Left renal pelvis (tissue), 4 donors: ENCODE measurements at places on chromosomes 5 and 9. TPM values are rescaled to one million over a fixed set of nuclear protein-coding genes. Genes with fewer than 3 reads are reported as not detected.

DNA sequence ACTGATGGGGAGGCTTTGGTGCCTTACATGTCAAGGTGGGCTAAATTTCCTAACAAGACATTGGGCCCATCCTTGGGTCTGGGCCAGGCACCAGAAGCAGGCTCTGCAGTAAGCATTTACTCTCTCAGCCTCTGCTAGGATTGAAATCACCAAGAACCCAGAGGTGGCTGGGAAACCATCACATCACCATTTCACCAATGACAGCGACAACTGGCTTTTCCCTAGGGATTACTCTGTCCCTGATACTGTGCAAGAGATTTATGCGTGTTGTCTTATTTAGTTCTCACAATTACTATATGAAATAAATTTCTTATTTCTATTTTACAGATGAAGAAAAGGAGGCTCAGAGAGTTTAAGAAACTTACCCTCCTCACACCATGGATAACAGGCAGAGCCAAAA is 342.2 kb downstream of the ARHGEF28 start:
- no peak for DNase-seq

GRCh38 chr9:137007108-137007815 is 10.9 kb upstream of the CLIC3 start:
- no peak for DNase-seq

GRCh38 chr9:132806306-132806705 is 71.8 kb downstream of the AK8 start:
- DNase-seq = no peak

DNA sequence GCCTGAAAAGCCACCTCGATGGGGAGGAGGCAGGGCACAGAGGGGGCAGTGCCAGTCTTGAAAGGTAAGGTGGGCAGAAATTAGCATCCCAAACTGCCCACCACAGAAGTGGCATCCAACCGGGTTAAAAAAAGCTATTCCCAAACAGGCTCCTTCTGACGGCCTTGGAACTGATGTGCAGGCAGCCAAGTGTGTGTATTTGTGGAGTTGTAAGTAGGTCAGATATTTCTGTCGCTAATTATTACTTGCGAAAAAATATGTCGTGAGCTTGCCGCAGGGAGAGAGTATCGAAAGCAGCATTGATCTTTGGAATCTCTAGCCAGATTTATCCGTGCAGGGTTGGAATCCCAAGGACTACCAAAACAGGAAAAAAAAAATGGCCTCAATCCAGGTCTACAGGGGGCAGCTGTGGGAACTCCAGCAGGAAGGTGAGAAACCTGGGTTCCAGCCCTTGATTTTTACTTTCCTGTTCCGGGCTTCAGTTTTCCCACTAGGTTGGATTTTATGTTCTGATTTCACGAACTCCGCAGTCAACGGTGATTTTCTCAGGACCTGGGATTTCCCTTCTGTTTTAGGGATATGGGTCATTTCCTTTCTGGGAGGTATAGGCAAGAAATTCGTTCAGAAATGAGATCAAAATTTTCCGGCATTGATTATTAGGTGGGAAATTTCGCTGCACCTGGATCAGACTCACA is 200.8 kb downstream of the RGS3 start:
- no peak for DNase-seq

DNA sequence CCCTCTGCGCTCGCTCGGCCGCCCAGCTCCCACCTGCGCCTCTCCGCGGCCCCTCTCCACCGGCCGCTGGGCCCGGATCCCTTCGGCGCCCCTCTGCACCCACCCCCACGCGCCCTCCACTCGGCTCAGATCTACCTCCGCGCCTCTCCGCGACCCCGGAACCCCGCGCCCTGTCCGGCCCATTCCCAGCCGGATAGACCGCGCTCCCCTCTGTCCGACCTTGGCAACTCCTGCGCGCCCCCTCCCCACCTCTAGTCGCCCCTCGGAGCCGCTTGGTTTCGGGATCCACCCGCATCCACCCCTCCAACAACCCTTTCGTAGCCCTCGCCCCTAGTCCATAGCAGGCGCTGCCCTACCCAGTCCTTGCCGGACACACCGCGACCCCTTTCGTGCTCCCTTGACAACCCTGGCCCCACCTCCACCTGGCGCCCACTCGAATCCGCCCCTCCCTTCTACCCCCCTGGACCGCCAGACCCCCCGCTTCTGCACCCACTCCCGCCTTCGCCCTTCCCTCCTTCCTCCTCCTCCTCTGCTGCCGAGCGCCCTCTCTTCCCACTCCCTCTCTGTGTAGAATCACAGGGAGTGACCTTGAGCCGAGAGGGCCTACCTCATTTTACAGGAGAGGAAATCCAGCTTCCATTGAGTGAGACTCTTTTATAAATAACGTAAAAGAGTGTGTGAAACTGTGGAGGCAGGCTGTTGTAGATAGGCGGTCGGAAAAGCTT is 525 bp upstream of the AK3 start:
- DNase-seq = peak; percentile 17

DNA sequence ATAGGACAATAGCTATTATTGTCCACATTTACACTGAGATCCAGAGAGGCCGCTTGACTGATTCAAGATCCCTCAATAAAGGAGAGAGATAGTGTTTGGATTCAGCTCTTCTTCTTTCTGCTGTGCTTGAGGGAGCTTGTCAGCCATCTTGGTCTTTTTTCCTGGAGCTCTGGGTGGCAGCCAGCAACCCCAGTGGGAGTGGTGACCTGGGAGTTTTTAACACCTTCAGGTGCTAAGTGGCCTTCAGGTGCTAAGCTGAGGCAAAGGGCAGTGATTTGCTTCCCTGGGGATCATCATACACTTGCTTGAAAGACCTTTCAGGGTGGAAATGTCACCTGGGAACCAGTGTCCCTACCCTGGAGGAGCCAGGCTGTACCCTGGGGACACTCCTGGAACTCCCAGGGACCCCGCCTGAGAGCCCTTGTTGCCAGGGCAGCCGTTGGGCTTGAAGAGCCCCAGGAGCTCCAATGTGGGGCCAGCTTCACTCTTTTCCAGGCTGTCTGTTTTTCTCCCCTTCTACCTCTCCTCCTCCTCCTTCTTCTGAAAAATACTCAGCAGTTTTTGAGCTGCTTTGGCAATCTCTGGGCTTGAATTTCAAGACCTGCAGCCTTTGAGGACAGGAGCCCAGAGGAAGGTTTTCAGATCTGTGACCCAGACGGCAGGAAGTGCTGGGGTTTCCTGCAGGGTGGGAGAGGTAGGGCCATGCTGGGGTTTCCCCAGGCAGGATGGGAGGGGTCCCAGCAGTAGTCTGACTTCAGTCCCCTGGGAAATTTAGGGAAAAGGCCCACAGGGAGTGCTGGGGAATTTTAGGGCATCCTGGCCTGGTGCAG is 59.7 kb downstream of the FGF18 start:
- no peak for DNase-seq

- no peak for DNase-seq
Observed at GRCh38 chr5:107431536-107431935, 239.2 kb downstream of the EFNA5 start.

DNA sequence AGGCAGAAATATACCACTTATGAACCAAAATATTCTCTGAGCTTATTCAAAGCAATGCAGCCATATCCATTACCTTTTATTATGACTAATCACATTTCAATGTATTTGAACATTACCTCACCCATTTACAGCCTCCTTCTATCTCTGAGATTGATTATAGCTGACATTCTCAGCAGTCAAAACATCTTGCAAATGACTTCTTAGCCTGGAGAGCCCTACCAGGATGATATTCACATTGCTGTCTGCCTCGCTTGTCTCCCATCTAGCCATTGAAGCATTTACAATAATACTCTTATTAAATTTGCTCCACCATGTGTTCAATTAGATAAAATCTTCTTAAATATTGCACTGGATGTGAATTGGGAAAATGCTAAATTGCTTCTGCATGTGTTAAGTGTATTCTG is 1879.9 kb upstream of the ACO1 start:
- DNase-seq = no peak

- no peak for DNase-seq
Observed at GRCh38 chr9:421896-422295, 207.2 kb downstream of the DOCK8 start.

DNA sequence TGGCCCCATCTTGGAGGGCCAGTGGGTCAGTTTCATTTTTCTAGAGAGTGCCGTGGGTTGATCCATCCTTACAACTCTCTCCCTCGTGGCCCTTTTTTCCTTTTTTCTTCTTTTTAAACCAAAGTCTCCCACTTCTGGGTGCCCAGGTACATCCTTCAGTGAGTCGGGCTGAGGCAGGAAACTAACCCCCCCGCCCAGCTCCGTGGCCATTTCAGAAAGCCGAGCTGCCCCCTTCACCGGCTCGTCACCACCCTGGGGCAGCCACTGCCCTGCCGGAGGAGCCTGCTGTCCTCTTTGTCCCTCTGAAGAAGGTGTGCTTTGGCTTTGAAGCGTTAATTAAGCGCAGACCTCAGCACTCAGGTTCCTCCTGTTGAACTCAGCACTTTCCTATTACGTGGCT is 5.2 kb downstream of the CFAP77 start:
- no peak for DNase-seq

- no peak for DNase-seq
Observed at GRCh38 chr9:73531658-73532057, 380.0 kb downstream of the ANXA1 start.

GRCh38 chr5:108046955-108047670 is 334.8 kb downstream of the FBXL17 start:
- DNase-seq = no peak

GRCh38 chr5:102231693-102232619 is 64.1 kb downstream of the SLCO4C1 start:
- DNase-seq = no peak

DNA sequence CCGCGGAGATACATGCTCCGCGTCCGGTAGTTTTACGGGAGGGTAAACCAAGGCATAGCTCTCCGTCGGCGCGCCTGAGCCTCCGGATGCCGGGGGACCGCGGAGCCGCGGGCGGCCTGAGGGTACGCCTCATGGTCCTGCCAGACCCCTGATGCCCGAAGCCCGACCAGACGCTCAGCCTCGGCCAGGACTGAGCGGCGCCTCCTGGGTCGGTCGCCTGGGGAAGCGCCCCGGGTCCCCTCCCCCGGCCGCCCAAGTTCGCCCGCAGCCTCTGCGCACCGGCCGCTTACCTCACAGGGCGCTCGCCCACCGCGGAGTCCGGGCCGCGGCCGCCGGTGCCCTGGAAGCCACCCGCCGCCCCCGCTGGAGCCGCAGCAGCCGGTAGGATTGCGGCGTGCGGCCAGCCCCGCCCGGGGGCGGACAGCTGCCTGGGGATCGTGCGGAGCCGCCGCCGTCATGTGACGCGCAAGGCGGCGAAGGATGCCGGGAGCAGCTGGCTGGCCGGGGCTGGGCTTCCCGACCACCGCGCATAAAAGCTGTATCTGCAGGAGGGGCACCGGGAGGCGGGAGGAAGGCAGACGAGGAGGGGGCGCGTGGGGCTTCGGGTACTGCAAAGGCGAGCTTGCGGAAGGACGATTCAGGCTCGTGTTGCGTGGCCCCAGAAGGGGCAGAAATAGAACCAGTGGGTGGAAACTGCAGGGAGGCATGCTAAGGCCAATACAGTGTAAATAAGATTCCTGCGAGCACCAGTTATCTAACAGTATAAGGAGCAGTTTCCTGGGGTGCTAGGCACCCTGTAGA is at the start of gene FBXO10:
Gene FBXO10 (minus strand): TSS at position 460 of the 801 bp plus-strand sequence. CDS start 34,612 bp downstream, outside the sequence.
- peak; percentile 58 for DNase-seq

The TCERG1 gene
- 125 TPM for polyA plus RNA-seq

The C5orf15 gene
- polyA plus RNA-seq = 164 TPM

The RNF183 gene
- 0.30 TPM for polyA plus RNA-seq

The PCDHGB5 gene
- 9.9 TPM for polyA plus RNA-seq

The SLC25A48 gene
- 0.25 TPM for polyA plus RNA-seq

The CERCAM gene
- 103 TPM for polyA plus RNA-seq

The ARHGEF37 gene
- 6.8 TPM for polyA plus RNA-seq

The AGXT2 gene
- polyA plus RNA-seq = 45.7 TPM
